Fibroblast of pulmonary artery (primary cell): ENCODE measurements at places on chromosomes 2 and 18.

DNA sequence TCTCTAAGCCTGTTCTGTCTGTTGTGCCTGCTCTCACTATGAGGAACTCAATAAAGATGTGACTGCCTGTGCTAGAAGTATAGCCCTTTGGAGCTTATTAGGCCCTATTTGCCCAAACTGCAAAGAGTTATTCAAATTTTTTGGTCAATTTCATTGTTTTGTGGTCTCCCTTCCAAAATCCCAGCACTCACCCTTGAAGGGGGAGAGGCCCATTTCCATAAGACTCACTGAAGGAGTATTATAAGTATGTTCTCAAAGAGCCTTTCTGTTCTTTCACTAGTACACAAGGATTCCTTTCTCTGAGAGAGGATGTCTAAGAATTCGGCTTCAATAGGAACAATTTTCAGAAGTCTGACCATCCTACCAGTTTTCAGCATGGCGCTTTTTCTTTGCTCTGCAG is 641.9 kb upstream of the REG3G start:
- no peak for DNase-seq

GRCh38 chr2:177622521-177622920 is 229.9 kb downstream of the AGPS start:
- DNase-seq = no peak

- no peak for DNase-seq
These were observed 52.7 kb upstream of the PELI1 start for GRCh38 chr2:64196963-64197362.

- no peak for DNase-seq
These were observed 109.8 kb downstream of the STK39 start for GRCh38 chr2:168137510-168138180.

- DNase-seq = no peak
These were observed 18.8 kb downstream of the ENOSF1 start for GRCh38 chr18:693466-694187.

GRCh38 chr2:126885751-126886210 is 12.9 kb upstream of the TEX51 start:
- DNase-seq = peak; percentile 18

- peak; percentile 82 for DNase-seq
These were observed 66.4 kb downstream of the EPAS1 start for GRCh38 chr2:46363535-46364170.

DNA sequence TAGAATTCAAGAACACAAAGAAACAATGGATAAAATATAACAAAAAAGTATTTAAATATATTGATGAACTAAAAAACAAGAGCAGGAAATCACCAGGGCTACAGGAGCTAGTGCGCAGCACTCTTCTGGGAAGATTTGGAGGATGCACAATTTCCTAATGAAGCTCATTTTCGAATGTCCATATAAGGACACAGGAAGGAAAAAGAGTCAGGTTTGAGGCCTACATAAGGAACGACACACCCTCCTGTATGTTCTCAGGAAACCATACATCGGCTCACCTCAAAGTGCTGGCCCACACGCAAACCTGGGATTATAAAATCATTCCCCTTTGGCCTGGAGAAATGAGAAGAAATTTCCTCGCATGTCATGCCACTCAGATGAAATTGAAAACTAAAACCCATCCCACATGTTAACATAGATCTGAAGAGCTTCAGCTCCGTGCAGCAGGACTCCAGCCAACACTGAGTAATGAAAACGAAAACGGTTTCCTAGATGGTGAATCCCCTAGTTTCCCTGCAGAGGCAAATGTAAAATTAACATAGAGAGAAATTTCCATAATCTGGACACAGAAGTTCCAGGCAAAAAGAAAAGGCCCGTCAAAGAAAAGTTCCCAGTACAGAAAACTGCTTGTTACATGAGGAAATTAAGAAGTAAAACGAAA is 825.8 kb downstream of the SOCS6 start:
- no peak for DNase-seq

DNA sequence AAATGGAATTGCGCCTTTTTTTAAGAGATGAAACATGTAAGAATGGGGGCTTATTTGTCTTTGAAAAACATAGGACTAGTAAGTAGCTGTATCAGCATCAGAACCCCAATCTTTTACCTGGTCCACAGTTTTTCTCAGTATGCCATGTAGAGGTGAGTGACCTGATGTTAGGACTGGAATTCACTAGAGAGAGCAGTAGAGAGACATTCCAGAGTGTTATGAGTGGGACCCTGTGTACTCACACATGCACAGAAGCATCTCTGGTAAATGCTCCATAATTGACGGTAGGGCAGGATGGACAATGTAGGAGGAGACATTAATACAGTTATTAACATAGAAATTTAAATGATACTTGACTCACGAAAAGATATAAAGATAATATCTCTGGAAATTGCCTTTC is 1.4 kb upstream of the GALNT13 start:
- no peak for DNase-seq

DNA sequence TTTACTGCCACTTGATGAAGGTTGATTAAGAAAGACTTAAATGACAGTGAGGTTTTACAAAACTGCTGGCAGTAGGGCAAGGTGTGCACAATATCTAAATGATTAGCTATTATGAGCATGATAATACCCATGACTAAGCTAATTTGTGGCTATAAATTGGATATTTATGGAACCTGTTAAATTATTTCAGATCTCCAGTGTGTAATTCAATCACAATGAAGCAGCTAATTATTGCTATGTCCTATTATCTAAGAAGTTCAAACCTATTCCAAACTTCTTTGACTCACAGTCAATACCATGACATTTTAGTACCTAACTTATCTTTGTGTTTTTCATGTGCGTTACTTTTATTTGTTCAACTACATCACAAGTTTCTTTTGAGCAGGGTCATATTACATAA is 253.8 kb upstream of the MMADHC start:
- DNase-seq = no peak

- no peak for DNase-seq
These were observed 138.3 kb downstream of the ASB1 start for GRCh38 chr2:238565031-238565430.

DNA sequence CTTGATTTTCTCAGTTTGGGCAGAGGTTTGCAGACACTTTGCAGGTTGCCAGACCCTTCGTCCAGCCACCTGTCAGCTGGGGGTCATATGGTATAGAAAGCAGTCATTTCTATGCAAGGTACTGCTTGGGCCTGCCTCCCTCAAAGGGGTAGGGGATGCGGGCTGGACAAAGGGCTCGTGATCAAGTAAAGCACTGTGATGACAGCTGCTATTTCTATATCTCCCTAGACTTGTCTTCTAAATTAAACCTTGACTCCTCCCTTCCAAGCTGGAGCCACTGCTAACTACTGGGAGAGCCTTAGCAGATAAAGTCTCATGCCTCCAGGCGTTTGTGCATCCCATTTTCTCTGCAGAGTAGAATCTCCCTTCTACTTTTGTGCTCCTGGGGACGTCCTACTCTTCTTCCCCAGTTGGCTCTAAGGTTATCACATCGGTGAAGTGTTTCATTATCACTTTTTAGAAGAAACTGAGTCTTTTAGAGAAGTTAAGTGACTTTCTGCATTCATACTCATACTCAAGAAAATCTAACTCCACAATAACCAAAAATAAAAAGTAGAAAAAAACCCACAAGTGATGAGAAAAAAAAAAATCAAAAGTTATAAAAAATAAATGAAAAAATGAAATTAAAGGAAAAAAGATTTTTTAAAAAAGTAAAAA is 710 bp upstream of the XRCC5 start:
- no peak for DNase-seq

- DNase-seq = no peak
These were observed 10.6 kb upstream of the WIPF1 start for GRCh38 chr2:174607989-174608865.

DNA sequence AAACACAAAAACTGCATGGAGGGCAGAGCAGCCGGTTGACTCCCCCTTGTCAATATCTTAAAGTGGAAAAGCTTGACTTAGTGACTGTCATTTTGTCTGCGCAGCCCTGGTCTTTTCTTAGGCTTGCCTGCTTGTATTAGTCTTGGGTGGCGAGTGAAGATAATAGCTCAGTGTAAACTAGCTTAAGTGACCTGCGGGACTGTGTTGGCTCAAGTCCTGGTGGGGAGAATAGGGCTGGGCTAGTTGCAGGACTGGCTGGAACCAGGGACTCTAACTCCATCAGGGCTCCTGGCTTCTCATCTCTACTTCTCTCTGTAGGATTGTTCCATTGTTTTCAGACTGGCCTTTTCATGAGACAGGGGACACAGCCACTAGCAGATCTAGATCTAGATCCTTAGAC is 8.1 kb upstream of the ATG16L1 start:
- no peak for DNase-seq

- no peak for DNase-seq
These were observed 3.4 kb downstream of the NGEF start for GRCh38 chr2:233009661-233010060.

- no peak for DNase-seq
These were observed 589.2 kb upstream of the ZEB2 start for GRCh38 chr2:145108959-145109710.

DNA sequence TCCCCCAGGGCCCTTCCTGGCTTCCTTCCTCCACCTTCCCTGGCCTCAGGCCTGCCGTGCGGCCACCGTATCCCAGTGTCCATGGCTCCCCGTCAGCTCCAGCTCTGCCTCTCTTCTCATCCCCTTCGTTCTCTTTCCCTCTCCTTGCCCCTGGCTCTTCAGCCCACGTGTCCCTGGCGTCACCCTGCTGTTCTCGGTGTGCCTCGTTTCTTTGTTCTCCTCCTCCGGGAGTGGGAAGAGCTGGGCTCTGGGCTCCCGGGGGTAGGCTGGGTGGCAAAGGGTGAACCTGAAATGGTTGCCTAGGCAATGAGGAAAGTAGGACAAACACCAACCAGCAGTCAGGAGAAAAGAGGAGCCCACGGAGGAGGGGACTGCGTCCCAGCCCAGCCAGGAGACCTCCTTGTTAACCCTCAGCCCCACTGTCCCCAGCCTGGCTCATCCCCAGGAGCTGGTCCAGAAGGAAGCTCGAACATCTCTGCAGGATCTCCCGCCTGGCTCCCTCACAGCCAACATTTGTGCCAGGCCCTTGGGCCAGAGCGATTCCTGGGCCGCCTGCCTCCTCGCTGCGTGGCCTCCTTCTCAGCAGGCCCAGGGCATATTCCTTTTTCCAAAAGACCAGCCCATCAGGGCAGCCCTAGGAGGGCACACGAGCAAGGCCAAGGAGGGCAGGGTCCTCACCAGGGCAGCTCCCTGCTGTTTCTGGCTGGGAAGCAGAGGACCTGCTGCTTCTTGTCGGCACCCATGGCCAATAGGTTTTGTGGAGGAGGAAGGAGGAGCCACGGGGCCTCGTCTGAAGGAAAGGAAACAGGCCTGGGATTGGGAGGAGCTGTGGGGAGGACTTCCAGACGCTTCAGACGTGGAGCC is 30.9 kb upstream of the DNMT3A start:
- DNase-seq = no peak

GRCh38 chr2:17771956-17772355 is 18.0 kb downstream of the GEN1 start:
- no peak for DNase-seq

DNA sequence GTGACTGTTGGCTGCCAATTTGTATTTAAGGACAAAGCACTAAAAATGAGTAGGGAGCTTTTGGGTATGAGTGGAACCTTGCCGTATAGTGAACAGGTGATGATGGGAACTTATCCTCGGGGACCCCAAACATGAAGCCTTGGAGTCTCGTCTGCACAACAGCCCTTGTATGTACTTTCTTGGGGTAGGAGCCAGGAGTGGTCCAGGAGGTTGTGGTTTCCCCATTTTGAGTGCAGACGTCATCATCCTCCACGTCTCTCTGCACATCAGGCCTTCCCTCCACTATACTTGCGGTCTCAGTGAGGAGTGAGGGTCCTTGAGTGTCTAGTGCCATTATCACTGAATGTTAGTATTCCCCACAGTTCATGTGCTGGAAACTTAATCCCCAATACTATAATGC is 101.5 kb upstream of the HS6ST1 start:
- DNase-seq = no peak

- no peak for DNase-seq
These were observed 13.5 kb upstream of the SFXN5 start for GRCh38 chr2:73084971-73085370.

DNA sequence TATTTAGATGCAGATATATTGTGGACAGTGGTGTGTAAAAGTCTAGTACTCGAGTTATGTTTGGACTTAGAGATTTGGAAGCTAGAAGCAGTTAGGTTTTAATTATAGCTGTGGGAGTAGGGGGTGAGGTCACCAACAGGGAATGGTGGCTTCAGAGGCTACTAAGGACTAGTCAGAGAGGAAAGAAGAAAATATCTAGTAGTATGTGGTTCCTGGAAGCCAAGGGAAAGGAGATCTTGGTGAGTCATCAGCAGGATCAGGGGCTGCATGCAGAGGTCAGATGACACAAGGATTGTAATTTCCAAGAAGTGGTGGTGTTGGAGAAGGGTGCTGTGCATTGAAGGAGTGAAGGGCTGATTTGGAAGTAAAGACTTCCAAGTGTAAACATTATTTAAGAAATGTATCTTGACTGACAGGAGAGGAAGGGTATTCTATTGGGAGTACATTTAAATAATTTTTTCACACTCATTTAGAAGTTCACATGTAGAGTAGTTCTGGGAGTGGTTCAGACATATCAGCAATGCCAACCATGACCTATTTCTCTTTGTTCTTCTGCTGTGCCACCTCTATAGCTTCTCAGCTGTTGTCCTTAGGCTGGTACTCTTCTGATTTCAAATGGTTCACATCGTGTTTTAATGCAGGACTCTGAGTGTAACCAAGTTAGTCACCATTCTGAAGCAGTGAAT is 59.1 kb downstream of the ACSL3 start:
- DNase-seq = peak; percentile 79

DNA sequence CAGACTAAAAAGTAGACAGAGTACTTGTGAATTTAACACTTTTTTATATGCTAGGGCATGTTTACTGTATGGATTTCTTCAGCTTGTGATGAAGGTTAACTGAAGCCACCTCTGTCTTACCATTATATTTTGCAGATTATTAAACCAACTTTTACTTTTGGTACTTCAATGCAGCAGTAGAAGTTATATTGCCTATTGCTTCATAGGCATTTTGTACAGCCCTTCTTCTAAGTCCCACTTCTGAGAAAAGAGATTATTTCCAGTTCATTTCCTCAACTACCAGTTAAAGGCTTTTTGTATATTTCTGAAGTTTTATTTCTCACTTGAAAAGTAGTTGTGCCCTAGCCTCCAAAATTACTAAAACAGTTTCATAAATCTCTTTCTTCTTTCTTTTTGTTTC is 256.4 kb upstream of the FBXO11 start:
- DNase-seq = no peak

DNA sequence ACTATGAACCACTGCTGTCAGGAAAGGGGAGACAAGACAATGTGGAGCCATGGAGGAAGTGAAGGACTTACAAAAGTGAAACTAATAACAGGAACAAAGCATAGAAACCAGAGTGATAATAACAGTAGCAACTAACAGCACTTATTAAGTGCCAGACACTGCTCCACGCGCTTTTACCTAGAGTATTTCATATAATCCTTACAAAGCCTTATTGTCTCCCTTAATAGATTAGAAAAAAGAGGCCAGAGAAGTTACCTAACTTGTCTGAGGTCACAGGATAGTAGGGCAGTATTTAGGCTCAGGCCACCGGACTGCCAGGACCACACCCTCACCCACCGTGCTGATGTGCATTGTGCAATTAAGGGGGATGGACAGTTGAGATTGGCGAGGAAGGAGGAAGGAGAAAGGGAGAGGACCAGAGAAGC is 98.6 kb upstream of the NFU1 start:
- no peak for DNase-seq
